Tibial artery (tissue), 4 donors: ENCODE measurements at places on chromosomes 13 and 19.
A peak's percentile ranks its signal among the peaks of the same experiment; 100 is the strongest.

DNA sequence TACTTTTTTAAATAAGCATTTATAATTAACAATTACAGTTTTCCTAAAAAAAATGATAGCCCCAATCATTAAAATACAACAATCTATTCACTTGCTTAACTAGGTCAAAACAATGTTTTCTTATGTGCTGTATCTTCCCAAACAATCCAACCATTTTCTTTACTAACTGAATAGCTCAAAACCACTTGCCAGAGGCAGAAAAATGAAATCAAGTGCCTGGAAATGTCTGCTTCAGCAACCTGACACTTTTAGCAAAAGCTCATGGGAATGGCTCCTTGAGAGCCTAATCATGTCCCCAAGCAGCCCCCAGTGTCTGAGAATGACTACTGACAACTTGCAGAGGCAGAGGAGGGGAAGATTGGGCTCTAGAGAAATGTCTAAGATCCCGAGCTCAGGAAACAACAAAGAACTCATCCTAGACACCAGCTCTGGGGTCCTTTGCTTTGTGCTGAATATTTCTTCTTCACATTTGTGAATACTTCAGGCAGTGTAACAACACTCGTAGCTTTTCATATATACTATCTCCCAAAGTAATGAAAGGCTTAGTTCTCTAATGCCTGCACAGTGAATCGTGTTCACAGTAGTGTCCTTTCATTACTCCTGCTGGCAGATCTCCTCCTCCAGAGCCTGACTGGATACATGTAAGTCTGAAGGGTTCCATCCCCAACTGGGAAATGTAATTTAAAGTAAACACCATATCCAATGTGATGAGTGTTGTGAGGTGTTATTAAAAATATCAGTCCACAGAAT lies 280.0 kb downstream of the LHFPL6 start:
- DNase-seq, result no peak

GRCh38 chr19:55005684-55006488 lies 32.2 kb downstream of the GP6 start:
- no peak for DNase-seq

GRCh38 chr13:99322297-99323103 lies 15.3 kb upstream of the GPR183 start:
- DNase-seq, result no peak

GRCh38 chr13:76048675-76049375 lies 412.7 kb downstream of the LMO7 start:
- no peak for DNase-seq

- DNase-seq, result no peak
These were observed 11.7 kb downstream of the PLIN4 start for GRCh38 chr19:4506449-4507149.

DNA sequence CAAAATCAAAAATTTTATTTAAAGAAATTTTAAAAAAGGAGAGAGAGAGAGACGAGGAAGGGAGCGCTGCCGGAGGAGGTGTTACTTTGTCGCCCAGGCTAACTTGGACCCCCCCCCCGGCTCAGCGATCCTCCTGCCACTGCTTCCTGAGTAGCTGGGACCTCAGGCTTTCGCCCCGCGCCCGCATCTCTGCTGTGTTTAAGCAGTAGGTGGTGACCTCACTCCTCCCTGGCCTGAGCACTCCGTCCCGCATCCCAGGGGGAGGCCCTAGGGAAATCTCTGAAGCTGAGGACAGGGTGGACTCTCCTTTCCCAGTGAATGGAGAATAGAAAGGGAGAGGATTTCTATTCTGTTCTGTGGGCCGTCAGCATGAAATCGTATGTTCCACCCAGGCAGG lies 485 bp upstream of the ZNF845 start:
- DNase-seq, result peak; percentile 55

DNA sequence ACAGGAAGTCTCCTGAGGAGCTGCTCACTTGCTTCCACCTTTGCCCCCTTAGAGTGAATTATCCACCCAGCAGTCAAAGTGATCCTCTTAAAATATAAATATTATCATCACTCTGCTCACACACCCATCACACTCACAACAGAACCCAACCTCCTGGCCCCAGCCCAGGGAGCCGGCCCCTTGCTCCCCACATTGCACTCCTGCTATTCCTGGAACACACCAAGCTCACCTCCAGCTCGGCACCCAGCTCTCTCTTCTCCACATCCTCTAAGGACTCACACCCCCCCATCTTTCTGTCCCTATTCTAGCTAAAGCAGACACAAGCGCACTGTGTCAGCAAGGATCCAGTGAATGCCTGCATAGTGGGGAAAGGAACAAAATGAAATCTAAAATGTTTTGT lies 7.0 kb downstream of the TUBGCP3 start:
- DNase-seq, result no peak

- DNase-seq, result no peak
These were observed 96.0 kb downstream of the UBL3 start for GRCh38 chr13:29754473-29754806.
